MCF 10A (cell line): ENCODE measurements at places on chromosomes 5 and 9. TPM values are rescaled to one million over a fixed set of nuclear protein-coding genes. Genes with fewer than 3 reads are reported as not detected.
A peak's percentile ranks its signal among the peaks of the same experiment; 100 is the strongest.

DNA sequence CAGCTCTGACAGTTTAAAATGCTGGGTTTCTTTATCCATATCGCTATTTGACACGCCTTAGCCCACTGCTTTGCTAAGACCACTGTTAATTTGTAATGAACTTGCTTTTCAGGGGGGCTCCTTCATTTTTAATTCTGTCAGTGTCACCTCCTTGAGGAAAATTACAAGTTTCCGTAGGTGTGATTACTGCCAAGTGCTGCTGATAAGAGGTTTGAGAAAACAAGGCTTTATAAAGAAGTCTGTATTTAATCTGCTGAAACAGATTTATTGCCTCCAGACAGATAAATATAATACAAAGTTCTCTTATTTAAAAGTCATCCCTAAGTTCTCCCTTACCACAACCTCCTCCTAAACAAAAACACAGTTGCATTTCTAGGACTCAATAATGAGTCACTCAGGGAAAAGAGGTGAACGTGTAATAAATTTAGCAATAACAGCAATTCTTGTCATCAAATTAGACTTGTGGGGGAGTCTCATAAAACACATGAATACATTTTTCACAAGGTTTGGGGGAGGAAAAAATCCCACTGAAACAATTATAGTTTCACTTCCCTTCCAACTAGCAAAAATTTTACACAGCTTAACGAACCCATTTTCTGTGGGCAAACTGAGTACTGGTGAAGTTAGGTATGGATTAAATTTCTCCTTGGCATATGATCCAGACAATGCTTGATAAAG lies 72.8 kb downstream of the MAPKAP1 start:
- no peaks in the 10 kb centered on the region for H3K27me3 ChIP-seq
- peaks cover 51% of the 10 kb centered on the region for H3K4me1 ChIP-seq
- peaks cover 5% of the 10 kb centered on the region for H3K36me3 ChIP-seq
- H3K27ac ChIP-seq: no peak overlapping the region
- no peak overlapping the region for H3K4me3 ChIP-seq

DNA sequence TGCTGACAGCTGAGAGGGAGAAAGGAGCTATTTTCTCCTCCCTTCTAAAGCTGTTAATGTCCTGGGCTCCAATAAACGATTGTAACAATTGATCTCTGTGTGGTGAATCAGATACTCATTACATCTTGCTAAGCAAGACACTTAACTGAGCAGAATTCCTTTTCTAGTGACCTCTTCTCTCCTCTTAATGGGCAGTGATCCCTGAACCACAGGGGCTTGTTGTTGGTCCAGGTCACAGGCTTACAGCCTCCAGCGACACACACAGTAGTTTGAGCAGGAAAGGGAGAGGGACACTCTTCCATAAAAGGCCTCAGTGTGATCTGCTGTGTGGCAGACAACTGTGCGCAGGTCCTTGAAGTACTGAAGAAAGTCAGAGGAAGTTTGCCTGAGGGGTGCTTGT lies 58.5 kb upstream of the MYO10 start:
- H3K27ac ChIP-seq: no peak overlapping the region
- peaks cover 21% of the 10 kb centered on the region for H3K4me1 ChIP-seq
- no peak for DNase-seq
- H3K27me3 ChIP-seq: no peaks in the 10 kb centered on the region
- H3K4me3 ChIP-seq: no peak overlapping the region
- H3K36me3 ChIP-seq: no peaks in the 10 kb centered on the region

DNA sequence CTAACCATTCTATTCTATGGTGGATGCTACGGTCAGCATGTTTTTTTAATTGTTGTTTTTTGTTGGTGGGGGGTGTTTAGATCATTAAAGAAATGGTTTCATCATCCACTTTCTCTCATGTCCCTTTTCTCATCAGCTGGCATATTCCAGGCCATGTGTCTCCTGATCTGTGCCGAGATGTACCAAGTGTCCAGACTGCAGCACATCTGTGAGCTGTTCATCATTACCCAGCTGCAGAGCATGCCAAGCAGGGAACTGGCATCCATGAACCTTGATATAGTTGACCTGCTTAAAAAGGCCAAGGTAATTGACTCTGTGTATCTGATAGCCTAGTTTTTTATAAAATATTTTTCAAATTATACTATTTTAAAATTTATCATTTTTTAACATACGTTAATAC lies 38.9 kb downstream of the GLRX start:
- H3K27ac ChIP-seq: no peak overlapping the region
- H3K4me3 ChIP-seq: no peak overlapping the region
- H3K27me3 ChIP-seq: no peaks in the 10 kb centered on the region
- H3K4me1 ChIP-seq: no peaks in the 10 kb centered on the region
- no peaks in the 10 kb centered on the region for H3K36me3 ChIP-seq
- DNase-seq: no peak

DNA sequence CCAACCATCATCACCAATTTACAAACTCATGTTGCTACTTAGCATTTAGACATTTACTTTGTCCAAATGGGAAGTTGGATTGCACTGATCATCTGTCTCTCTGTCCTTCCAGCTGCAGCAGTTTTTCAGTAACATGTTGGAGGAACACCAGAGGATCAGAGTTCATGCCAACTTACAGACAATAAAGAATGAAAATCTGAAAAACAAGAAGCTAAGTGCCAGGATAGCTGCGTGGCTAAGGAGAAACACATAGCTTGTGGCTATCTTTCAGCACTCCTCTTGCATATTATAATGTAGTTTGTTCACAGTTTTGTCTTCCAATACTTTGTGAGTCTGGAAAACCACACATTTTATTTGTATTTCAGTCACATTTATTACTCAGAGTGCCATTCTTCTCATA lies 6.4 kb upstream of the ARL14EPL start:
- H3K36me3 ChIP-seq: peaks cover 6% of the 10 kb centered on the region
- H3K27ac ChIP-seq: no peak overlapping the region
- H3K4me1 ChIP-seq: no peaks in the 10 kb centered on the region

DNA sequence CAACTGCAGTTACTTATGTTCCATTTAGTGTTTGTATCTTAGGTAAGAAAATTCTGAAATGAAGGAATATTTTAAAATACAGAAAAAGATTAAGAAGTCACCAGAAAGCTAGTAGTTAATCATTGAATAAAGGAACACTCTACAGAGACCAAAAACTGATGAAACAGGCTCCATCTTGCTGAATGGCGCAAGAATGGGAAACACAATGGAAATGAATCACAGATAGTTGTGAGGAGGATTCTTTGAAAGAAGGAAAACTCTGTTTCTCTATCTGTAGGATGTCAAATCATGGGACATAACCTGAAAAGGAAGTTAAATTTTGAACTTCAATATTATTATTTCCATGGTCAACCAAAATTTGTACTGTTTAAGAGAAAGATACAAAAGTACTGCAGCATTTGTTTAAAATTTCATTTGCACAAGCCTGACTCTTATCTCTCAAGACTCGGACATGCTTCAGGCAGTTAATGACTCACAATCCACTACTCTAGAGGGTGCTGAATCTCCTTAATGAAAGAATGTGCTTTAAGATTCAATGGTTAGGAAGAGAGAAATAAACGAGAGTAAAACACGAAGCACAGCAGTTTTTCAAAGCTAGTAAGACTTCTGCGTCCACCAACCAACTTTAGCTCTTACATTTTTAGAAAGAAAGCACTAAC lies 1064.4 kb upstream of the DMAC1 start:
- peak overlapping the region; percentile 20 for H3K4me3 ChIP-seq
- H3K36me3 ChIP-seq: no peaks in the 10 kb centered on the region

CORO2A gene
- total RNA-seq: 3.4 and 3.9 TPM in 2 replicates

BTNL8 gene
- not detected in 2 replicates for total RNA-seq

- peak; percentile 71 for DNase-seq
- H3K36me3 ChIP-seq: no peaks in the 10 kb centered on the region
- peaks cover 5% of the 10 kb centered on the region for H3K4me1 ChIP-seq
- no peak overlapping the region for H3K4me3 ChIP-seq
Measured at GRCh38 chr5:122218778-122219177, 89.4 kb downstream of the ZNF474 start.

DNA sequence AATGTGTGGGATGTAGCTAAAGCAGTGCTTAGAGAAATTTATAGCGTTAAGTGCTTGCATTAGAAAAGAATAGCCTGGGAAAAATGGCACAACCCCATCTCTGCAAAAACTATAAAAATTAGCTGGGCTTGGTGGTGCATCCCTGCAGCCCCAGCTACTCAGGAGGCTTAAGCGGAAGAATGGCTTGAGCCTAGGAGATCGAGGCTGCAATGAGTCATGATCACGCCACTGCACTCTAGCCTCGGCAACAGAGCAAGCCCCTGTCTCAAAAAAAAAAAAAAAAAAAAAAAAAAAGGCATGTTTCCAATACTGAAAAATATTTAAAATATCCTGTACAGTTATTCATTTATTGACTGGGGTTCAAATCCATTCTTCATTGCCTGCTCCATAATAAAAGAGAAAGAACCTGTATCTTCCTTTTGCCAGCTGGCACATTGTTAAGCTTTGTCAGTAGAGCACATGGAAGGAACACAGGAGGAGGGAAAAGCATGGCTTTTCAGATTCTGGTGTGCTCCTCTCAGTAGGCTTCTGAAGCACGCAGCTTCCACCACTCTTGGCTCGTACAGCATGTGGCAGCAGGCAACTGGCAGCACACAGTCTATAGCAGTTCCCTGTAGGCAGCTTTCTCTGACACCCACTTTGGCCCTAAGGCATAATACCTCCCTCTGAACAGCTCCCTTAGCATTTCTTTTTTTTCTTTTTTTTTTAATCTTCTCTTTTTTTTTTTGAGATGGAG lies 73.5 kb downstream of the TRIM36 start:
- no peaks in the 10 kb centered on the region for H3K36me3 ChIP-seq
- DNase-seq: peak; percentile 16
- no peak overlapping the region for H3K27ac ChIP-seq
- H3K4me1 ChIP-seq: no peaks in the 10 kb centered on the region
- H3K4me3 ChIP-seq: no peak overlapping the region
